Nucleus accumbens (tissue), 56 donors: ENCODE measurements at places on chromosomes 13 and 19.

DNA sequence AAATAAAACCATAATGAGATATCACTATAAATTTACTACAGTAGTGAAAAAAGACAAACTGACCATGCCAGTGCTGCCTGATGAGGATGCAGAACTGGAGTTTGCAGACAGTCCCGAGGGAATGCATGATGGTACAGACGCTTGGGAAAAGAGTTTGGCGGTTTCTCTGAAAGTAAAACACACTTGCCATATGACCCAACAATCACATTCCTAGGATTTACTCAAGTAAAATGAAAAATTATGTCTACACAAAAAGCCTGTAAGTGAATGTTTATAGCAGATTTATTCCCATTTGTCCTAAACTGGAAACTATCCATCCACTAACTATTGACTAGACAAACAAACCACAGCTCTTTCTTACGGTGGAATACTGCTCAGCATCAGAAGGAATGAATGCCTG lies 271.0 kb downstream of the DNAJC15 start:
- no peak for DNase-seq

- no peak for DNase-seq
Observed at GRCh38 chr19:41703602-41704293, 4.7 kb upstream of the CEACAM5 start.

GRCh38 chr13:98171900-98172589 lies 5.0 kb downstream of the RNF113B start:
- DNase-seq = no peak

GRCh38 chr13:42970824-42971690 lies 21.0 kb downstream of the EPSTI1 start:
- no peak for DNase-seq

GRCh38 chr19:15398501-15399233 lies 19.1 kb upstream of the AKAP8 start:
- DNase-seq = no peak

DNA sequence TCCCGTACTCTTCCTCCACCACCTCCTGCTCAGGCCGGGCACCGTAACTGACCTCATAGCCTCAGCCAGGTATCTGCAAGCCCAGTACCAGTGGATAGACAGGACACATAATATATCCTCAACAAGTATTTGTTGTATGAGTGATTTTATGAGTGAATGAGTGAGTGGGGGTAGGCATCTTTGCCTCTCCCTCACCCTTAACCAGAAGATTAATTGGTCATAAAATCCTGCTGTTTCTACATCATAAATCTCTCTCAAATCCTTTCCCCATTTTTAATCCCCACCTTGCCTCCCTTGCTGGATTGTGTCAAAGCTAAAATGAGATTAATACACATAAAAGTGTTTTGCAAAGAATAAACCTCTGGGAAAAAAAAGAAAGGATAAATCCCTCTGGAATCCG lies 44.4 kb upstream of the HMGB1 start:
- no peak for DNase-seq

- no peak for DNase-seq
Observed at GRCh38 chr13:43994999-43995859, 115.5 kb downstream of the LACC1 start.

GRCh38 chr19:47379381-47379938 lies 30.3 kb downstream of the DHX34 start:
- peak; percentile 30 for DNase-seq

GRCh38 chr19:10431254-10431942 lies 11.1 kb downstream of the PDE4A start:
- DNase-seq = no peak

- no peak for DNase-seq
Observed at GRCh38 chr19:40253611-40254092, 27.2 kb upstream of the CCNP start.

DNA sequence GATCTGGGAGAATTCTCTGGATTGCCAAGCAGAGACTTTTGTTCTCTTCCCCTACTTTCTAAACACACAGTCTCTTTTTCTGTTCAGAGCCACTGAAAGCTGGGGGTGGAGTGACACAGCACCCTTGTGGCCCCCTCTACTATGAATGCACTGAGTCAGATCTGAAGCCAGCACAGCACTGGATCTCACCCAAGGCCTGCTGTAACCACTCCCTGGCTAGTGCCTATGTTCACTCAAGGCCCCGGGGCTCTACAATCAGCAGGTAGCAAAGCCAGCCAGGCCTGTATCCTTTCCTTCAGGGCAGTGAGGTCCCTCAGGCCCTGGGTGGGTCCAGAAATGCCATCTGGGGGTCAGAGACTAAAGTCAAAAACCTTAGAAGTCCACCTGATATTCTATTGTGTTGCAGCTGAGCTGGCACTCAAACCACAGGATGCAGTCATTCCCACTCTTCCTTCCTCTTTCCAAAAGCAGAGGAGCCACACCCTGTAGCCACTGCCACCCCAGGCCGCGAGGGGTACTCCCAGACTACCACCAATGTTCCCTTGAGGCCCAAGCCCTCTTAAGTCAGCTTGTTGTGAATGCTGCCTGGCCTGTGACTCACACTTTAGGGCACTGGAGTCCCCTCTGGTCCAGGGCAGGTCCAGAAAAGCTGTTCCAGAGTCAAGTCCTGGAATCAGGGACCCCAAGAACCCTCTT lies 110.1 kb upstream of the RXFP2 start:
- DNase-seq = no peak

- peak; percentile 12 for DNase-seq
Observed at GRCh38 chr13:66348745-66349690, 881.1 kb downstream of the PCDH9 start.
